ENCODE measurements at places on chromosomes 2 and 18. TPM values are rescaled to one million over a fixed set of nuclear protein-coding genes. Genes with fewer than 3 reads are reported as not detected.

DNA sequence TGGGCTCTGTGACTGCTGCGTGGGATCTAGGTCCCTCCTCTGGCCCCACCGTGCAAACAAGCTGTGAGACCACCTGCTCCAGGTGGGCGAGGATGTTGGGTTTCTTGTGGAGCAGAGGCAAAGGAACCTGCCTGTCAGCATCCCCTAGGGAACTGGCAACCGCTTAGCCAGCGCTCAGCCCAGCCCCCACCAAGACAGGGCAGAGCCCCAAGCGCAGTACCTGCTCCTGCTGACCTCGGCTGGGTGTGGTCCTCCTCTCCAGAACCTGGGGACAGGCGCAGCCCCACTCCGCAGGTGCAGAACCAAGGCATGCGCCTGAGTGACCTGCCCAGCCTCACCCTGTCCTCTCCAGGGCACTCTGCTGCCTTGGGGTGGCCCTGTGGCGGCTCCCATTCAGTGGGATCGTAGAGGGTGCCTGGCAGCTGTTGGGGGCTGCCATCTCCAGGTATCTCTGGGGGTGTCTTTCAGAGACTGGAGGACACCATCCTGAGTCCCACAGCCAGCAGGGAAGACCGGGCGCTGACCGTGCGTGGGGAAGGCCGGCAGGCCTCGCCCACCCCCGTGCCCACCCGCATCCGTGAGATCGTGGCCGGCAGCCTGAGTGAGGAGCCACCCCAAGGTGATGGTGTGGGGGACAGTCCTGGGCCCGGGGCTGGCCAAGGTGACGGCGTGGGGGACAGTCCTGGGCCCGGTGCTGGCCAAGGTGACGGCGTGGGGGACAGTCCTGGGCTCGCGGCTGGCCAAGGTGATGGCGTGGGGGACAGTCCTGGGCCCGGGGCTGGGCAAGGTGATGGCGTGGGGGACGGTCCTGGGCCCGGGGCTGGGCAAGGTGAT, 12.3 kb downstream of the CROCC2 start:
- H3K4me3 ChIP-seq = no peak overlapping the region
- H3K4me1 ChIP-seq = peaks cover 9% of the 10 kb centered on the region
- DNase-seq = peak; percentile 9
- H3K27me3 ChIP-seq = no peaks in the 10 kb centered on the region

Gene MAB21L4
- polyA plus RNA-seq = 0.10 TPM

DNA sequence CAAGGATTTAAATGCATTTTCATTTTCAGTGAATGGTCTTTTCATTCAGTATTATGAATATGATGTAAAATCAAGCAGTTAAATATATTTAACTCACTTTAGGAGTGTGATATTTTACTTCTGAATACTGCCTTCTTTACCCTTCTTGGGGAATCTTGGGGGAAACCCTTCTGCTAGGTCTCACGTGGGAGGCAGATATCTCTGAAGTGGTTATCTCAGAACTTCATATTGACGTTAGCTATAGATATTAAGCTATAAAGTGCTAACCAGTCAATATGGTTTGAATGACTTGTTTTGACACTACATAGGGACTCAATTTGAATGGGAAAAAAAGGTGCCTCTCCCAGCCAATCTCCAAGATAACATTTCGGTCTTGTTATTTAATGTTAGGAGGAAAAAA, 9.8 kb downstream of the REL start:
- no peak overlapping the region for H3K27ac ChIP-seq
- no peaks in the 10 kb centered on the region for H3K4me1 ChIP-seq
- H3K4me3 ChIP-seq = no peak overlapping the region
- no peak for DNase-seq

GRCh38 chr2:47310801-47311560, 92.0 kb upstream of the MSH2 start:
- no peaks in the 10 kb centered on the region for H3K36me3 ChIP-seq
- no peak overlapping the region for H3K27ac ChIP-seq
- H3K4me1 ChIP-seq = peaks cover 4% of the 10 kb centered on the region
- H3K4me3 ChIP-seq = no peak overlapping the region
- DNase-seq = no peak
- H3K27me3 ChIP-seq = no peaks in the 10 kb centered on the region

Gene B3GNT7
- 12.6 TPM for polyA plus RNA-seq

Gene CHAC2
- 18.6 TPM for polyA plus RNA-seq

- H3K4me3 ChIP-seq = no peak overlapping the region
- no peaks in the 10 kb centered on the region for H3K27me3 ChIP-seq
These were observed 45.1 kb upstream of the SLC14A1 start for GRCh38 chr18:45678850-45679249.

Measured in adrenal gland (tissue), 19 donors.